ENCODE measurements at places on chromosomes 5 and 9.

- DNase-seq, result no peak
These were observed 132.7 kb upstream of the SLC12A2 start for GRCh38 chr5:127950707-127951391.

DNA sequence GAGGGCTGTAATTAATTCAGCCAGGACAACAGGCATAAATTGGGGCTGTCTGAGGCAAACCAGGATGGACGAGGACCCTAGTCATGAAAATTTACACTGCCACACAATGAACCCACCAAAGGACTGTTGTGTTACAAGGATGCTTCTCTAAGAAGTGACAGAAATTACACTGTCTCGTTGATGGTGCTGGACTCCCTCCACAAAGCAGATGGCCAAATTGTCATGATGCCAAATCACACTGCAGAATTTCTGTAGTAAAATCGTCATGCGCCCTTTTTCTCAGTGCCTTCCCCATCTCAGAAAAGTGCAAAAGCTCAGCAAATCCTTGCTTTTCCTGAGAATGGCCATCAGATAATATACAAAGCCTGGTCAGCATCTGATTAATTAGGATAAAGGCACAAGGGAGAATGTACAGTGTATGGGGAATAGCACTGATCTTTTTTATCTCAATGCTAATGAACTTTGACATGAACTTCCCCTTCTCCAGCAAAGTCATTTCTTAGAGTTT, 545.8 kb downstream of the CSNK1G3 start:
- DNase-seq, result peak; percentile 52

DNA sequence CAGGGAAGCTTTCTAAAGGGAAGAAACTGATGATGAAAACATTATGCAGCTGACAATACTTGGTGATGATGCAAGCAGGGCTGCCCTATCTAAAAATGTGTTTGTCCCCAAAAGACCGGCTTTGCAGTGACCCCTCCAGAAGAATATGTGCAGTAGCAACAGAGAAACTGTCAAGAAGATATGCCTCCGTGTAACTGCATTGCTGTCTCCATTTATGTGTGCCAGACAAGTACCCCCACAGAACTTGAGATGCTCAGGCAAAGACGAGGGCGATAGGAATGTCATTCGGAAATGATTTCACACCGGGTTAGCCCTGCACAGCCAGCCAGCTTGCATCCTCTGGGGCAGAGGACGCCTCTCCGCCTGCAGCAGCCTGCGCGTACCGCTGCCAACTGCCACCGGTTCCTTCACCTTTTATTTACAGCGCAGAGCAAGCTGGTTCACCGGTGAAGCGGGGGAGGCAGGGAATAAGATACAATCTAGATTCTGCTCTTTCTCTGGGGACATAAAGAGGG, 2.0 kb downstream of the GABBR2 start:
- DNase-seq, result no peak

DNA sequence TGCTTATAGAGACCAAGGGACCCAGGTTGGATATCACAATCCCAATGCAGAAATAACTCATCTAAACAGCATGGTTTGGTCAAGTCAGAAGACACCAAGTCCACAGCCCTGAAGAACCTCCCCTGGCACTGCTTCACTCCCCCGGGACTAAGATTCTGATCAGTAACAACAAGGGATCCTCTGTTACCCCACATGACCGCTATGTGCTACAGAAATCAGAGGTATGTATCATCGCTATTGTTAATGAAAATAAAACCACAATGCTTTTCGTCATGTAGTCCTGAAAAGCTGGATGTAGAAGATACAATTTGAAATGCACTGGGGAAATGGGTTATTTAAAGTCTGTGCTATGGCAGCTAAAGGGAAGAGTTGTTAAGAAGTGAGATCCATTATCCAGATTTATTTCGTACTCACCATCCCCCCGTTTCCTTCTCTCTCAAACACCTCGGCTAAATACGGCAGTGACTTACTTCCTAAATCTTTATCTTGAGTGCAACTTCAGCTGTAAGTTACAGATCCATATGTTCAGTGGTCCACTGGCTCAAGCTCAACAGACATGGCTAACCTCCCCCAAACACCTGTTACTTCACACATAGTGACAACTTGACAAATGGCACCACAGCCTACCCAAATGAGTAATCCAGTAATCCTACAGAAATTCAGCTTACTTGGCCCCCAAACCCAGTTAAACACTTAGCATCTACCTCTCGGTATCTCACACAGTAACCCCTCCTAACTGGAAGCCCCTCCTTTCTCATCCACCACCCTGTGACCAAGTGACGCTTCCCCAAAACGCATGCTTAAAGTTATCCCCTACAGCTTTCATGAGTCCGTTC, 129.2 kb downstream of the MYO10 start:
- DNase-seq, result peak; percentile 74

- no peak for DNase-seq
These were observed 75.2 kb downstream of the ESM1 start for GRCh38 chr5:54909911-54910870.

- DNase-seq, result no peak
These were observed 6.2 kb downstream of the SH3TC2 start for GRCh38 chr5:149056616-149057165.

DNA sequence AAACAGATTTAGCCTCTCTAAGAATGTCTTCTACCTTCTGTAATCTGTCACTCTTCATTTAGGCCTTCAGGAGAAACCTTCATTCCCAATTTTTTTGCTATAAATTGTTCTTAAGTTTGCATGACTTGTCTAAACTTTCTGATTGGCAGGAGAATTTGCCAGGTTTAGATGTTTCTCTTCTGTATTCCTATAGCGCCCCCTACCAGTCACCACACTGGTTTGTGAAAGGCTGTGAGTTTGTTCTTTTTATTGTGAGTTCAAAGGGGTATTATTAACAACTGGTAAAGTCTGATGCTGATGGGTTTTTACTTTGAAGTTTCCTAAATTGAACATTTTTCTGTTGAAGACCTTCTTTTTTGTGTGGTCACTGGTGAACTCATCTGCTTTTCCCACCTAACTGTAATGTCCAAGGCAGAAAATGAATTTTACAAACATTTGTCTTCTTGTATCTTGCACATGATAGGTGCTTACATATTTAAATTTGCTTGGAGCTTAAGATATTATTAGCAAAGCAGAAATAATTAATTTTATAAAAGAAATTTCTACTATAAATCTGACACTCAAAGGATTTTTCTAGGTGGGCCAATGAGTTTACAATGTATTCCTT, 18.4 kb upstream of the F2RL2 start:
- DNase-seq, result peak; percentile 87

DNA sequence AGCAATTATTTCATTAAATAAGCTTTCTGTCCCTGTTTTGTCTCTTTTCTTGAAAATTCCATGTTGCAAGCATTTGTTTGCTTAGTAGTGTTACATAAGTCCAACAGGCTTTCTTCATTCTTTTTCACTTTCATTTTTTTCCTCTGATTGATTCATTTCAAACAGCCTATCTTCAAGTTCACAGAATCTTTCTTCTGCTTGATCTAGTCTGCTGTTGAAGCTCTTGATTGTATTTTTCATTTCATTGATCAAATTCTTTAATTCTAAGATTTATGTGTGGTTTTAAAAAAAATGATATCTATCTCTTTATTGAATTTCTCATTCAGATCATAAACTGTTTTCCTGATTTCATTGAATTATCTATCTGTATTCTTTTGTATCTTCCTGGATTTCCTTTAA, 20.4 kb upstream of the NFIL3 start:
- no peak for DNase-seq

- DNase-seq, result no peak
These were observed 154.4 kb downstream of the TLR4 start for GRCh38 chr9:117858561-117858960.

GRCh38 chr5:164191240-164191639, 685.8 kb downstream of the MAT2B start:
- DNase-seq, result no peak

DNA sequence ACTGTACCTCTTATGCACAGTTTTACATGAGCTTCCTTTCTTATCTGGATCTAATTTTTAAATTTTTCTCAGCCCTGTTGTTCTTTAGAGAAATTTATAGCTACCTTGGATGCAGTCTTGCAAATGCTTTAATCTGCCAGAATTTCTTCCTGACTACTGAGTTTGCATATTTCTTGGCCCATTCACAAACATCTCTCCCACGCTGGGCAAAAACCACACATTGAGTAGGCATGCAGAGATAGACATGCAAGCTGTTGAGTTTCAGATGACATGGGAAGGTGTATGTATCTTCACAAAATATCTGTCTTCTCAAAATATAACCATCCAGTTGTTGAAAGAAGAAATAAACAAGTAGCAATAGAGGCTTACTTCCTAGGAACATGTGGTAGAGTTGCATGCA, 101.2 kb downstream of the PARP8 start:
- DNase-seq, result no peak

DNA sequence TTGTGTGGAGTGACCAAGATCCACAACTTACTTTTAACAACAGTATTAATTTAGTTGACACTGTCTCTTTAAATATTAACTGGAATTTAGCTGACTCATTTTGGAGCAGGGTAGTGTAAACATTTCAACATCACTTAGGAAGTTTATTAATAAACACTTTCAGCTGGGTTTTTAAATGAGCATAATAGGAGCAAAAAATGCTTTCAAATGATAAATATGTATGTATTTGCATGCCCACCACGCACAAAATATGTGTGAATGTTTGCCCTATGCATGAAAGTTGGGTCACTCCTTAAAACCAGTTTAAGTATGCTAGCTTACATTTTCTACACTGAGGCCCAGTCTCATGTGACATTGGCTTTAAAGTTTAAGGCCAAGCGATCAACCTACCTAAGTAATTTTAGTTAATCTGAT, 2.9 kb downstream of the ZFAND5 start:
- no peak for DNase-seq

DNA sequence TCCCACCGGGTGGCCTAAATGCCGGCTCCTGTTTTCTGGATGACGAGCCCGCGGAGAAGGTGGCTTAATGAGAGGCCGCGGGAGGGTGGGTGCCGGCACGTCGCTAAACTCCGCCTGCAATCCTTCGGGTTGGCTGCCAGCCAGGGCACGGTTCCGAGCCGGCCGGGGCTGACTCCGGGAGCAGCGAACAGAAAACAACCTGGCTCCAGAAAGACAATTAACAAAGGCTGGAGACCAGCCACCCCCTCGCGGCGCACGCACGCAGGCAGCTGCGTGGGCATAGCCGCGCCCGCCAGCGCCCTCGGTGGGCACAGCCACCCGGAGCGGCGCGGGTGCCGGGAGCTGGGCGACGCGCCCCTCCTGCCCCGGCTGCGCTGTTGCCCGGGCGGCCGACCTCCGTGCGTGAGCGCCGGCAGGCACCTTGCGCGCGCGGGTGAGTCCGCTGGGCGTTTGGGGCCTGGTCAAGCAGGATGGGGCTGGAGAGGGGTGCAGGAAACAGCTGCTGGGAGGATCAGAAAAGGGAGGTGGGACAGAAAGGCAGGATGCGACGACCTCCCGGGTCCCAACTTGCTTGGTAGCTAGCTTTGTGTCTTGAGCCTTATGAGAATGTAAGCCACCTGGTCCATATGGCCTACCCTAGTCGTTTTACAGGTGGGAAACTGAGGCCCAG, at the start of gene ARHGEF37:
Gene ARHGEF37, plus strand, starts transcription at position 307 of the 670 bp plus-strand sequence. CDS start 16,272 bp downstream, outside the sequence.
- DNase-seq, result peak; percentile 65

DNA sequence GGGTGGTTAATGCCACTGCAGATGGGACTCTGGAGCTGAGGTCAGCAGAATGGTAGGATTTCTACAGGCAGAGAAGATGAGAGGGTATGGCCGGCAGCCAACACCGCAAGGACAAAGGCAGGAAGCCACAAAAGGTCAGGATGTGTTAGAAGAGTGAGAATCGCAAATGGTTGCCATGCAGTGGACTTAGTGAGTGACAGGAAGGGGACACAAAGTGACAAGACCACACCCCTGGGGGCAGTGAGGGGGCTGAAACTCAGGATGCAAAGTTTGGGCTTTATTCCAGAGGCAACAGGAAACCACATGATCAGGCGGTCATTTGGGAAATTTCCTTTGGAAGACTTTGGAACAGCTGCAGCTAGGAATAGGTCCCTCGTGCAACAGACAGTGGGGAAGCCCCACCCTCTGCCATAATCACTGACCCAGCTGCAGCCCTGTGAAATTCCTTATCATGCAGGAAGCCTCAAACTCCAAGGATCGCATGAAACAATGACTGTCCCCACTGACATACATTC, 14.2 kb upstream of the CCDC180 start:
- no peak for DNase-seq

GRCh38 chr9:2815661-2816060, 28.2 kb downstream of the PUM3 start:
- DNase-seq, result no peak

GRCh38 chr5:16916262-16916878, 19.7 kb downstream of the MYO10 start:
- no peak for DNase-seq

- peak; percentile 42 for DNase-seq
These were observed 489 bp downstream of the CHMP5 start for GRCh38 chr9:33265211-33265865.

DNA sequence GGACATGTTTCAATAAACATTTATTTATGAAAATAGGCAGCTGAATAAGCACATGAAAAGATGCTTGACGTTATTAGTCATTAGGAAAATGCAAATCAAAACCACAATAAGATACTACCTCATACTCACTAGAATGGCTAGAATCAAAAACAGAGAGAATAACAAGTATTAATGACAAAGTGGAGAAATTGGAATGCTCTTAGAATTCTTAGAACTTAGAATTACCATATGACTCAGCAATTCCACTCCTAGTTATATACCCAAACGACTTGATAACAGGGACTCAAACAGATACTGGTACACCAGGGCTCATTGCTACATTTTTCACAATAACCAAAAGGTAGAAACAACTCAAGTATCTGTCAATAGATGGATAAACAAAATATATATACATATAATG, 15.1 kb upstream of the TRIM36 start:
- no peak for DNase-seq

DNA sequence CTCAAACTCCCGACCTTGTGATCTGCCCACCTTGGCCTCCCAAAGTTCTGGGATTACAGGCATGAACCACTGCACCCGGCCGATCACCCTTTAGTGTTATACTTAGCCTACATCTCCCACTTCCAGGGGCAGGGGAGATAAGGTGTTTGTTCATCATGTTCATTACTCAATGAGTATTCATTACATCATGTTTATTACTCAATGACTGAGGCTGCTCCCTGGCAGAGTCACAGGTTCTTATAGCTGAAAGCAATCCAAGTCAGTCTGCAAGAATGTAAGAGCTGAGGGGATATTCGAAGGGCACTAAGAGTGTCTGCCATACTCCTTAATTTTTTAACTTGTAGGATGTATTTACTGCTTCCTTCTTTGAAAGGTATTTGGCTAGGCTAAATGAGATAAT, 214.2 kb downstream of the SPATA31D1 start:
- DNase-seq, result no peak
